ENCODE measurements at places on chromosomes 1 and 21.

- DNase-seq: no peak
Measured at GRCh38 chr1:111369645-111370044, 57.9 kb downstream of the OVGP1 start.

GRCh38 chr1:222772996-222773379, 36.0 kb downstream of the FAM177B start:
- no peak for DNase-seq

DNA sequence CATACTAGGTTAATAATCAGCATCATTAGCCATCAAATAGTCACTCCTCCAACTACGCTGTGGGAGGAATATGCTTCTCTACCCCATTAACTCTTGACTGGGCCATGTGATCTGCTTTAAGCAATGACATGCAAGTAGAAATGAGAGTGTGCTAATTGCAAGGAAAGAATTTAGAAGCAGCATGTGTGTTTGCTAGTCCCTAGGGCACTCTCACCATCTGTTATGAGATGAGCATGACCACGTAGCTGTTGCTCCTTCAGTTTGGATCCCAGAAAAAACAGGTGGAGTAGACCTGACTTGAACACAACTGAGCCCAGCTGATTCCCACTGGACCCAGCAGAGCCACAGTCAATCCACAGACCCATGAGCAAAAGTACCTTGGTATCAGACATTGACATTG, 19.7 kb upstream of the RGS7 start:
- no peak for DNase-seq

- DNase-seq: peak; percentile 18
Measured at GRCh38 chr1:177913762-177914540, 55.9 kb downstream of the SEC16B start.

GRCh38 chr1:212077028-212077427, 41.5 kb downstream of the DTL start:
- DNase-seq: no peak

GRCh38 chr1:30469426-30469825, 254.0 kb downstream of the MATN1 start:
- DNase-seq: no peak

DNA sequence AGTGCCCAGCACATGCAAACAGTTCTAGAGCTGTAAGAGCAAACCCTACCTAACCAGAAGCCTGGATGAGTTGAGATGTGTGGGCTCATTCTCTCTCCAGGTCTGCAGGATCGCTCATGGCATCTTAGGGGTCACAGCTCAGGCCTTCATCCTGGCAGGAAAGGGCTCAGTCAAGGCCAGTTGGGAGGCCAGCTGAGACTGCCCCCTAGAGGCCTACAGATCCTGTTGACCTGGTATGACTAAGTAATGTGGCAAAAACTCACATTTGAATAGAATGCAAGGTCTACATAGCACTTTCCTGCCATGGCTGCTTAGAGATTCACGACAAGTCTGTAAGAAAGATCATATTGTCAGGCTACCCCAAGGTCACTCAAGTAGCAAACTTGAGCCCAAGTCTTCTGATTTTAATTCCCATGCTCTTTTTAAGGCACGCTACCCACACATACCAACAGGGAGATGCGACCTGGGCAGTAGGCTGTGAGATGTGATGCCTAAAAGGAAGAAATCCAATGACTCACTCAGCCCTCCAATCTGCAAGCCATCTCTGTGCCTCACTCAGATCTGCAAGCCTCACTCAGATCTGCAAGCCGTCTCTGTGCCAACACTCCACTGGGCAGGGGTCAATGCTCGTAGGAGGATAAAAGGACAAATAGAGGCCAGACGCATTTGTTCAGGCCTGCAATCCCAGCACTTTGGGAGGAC, 5.1 kb upstream of the CAPN8 start:
- DNase-seq: no peak
